Activated T-cell treated with anti-CD3 and anti-CD28 coated beads for 4 hours (primary cell): ENCODE measurements at places on chromosomes 6 and 20.

DNA sequence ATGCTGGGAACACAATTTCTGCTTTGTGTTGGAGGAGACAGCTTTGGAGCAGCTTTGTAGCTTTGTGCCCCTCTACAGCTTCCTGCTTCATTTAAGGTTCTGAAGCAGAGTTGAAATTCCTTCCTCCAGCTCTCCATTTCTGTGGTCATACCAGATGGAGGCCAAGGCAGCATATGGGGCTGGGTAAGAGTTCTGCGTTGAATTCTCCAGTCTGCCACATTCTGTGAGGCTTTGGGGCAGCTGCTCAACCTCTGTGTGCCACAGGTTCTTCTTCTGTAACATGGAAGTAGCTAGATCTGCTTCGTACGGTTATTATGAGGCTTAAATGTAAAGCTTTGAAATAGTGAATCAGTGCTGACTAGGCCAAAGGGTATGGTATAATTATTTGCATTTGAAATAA lies 2.9 kb upstream of the TRIM26 start:
- DNase-seq, result no peak

- no peak for DNase-seq
Measured at GRCh38 chr20:47647994-47648393, 137.3 kb downstream of the SULF2 start.

DNA sequence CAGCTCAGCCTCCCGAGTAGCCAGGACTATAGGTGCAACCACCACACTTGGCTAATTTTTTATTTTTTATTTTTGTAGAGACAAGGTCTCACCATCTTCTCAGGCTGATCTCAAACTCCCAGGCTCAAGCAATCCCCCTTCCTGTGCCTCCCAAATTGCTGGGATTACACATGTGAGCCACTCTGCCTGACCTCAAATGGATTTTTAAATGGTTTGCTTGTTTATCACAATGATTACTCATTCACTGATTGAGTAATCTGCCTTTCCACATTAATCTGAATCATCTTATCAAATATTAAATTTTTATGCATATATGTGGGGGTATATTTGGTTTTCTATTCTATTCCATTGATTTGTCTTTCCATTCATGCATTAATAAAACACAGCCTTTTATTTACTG lies 9.4 kb upstream of the KHDC1L start:
- no peak for DNase-seq

- no peak for DNase-seq
Measured at GRCh38 chr6:162377735-162378134, 349.8 kb downstream of the PRKN start.

GRCh38 chr6:30185846-30186484 lies 22.6 kb downstream of the TRIM15 start:
- no peak for DNase-seq

GRCh38 chr6:145627451-145627850 lies 107.9 kb downstream of the EPM2A start:
- no peak for DNase-seq

GRCh38 chr6:137830511-137830911 lies 36.5 kb upstream of the TNFAIP3 start:
- no peak for DNase-seq

DNA sequence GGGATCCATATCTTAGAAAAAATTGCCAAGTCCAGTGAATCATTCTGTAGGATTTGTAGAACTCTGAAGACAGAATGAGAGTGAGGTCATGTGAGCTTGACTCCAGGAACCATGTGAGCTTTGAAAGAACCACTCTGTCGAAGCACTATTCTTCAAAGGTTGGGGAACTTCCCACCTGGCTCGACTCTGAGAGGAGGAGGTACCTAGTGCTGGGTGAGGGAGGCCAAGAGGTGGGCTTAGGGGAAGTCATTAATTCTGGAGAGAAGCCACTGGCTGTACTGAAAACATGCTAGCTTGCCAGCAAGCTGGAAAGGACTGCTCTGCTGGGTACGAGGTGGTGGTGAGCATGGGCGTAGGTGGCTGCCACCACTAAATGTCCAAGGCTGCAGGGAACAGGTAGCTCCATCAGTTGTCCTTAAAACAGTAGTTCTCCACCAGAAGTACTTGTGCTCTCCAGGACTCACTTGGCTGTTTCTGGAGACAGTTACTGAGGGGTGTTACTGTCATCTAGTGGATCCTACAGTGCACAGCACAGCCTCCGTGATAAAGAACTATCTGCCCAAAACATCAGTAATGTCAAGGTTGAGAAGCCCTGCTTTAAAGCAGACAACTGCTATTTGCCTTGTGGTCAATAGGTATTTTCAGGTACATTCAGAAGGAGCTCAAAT lies 34.7 kb upstream of the SYNJ2 start:
- DNase-seq, result no peak

GRCh38 chr20:47782076-47782475 lies 3.2 kb downstream of the SULF2 start:
- DNase-seq, result no peak

DNA sequence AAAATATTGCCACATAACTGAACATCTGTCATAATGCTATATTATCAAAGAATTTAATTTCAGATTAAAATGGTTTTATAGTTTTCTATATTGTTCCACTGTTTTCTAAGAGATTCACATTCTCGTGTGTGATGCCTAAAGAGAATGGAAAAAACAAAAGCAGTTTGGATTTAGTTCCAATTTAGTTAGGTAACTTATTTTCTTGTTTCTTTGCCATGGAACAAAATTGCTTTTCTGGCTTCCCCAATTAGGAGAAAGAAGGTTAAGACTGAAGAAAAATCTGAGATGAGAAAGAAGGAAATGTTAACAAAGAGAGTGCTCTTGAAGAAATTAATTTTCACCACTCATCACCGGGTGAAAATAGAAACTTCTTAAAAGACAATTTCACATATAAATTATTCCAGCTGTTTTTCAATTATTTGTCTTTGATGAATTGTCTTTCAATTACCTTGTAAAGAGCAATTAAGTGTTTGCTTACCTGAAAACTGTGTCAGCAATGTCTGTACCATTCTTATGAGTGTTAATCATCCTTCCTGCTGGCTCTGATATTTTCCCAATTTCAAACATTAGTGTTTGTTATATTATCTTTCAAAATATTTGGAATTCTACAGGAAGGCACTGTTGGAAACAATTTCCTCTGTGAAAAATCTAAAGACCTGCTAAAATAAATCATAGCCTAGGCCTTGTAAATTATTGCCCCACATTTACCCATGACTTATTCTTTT lies 19.5 kb downstream of the PHACTR2 start:
- DNase-seq, result no peak

DNA sequence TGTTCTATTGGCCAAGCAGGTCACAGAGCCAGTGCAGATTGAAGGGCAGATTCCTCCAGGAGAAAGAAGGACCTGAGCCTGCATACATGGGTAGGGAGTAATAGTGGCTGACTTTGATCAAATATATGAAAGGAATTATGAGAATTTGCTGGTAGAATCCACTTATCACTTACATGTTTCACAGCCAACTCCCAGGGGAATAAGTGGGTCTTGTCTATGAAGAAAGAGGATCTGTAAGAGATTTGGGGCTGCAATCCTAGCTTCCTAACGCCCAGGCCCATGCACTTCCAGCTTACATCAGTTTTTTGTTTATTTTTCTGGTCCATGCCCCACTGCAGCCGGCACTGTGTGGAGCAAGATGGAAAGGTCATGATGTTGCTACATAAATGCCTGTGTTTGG lies 107.9 kb upstream of the SYNDIG1 start:
- no peak for DNase-seq

DNA sequence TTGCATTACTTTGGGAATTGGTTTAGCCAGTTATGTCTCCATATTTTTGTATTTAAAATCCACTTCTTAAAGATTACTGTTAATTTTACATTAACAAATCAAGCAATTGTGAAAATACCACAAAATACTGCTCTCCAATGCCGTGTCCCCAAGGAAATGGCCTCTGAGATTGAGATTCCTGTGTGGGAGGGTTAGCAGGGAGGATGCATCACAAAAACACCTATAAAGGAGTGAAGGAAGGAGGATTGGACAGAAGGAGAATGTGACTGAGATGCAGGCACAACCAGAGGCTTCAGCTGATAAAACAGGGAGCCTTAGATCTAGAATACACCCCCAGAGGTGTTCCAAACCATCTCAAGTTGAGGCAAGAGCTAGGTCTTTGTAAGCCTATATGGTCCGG lies 34.2 kb upstream of the NKAIN2 start:
- no peak for DNase-seq

DNA sequence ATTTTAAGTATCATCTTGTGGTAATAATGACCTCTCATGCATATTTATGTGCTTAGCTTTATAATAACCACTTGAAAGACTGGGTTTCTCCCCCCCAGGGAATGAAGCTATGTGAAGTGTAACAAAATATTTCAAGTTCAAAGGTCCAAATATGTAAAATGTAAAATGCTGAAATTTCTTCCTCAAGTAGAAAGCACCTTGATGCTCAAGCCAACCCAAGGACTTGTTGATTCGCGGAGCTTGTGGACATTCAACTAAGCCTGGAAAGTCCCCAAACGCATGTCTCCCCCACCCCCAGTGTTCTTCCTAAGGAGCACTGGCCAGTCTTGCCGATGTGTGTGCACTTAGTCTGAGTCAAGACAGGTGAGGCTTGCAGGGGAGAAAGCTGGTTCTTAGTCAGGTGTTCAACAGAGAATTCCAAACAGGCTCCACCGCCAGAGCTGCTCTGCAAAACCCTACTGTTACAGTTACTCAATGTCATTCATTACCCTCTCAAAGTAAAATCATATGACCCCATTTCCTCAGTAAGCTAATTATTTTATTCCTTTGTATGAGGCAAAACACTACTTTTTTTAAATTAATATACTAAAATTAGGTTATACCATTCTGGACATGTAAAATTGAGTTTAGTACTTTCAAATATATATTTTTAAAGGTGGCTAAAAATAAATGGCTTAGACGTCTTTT lies 46.9 kb upstream of the QKI start:
- DNase-seq, result no peak

DNA sequence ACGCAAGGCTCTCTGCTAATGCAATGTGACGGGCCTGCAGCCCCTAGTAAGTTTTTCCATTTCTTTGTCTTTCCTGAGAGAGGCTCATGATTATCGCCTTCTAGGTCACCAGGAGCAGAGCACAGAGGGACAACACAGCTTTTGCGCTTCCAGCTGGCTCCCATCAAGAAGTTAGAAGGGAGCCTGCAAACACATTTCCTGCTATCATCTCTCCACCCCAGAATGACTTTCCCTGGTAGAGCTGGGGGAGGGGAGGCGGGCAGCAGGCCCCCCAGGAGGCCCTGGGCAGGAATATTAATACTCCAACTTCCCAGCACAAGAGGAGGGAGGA lies 35.7 kb upstream of the CCDC167 start:
- no peak for DNase-seq
